RWPE2 (cell line): ENCODE measurements at places on chromosomes 5 and 9.

DNA sequence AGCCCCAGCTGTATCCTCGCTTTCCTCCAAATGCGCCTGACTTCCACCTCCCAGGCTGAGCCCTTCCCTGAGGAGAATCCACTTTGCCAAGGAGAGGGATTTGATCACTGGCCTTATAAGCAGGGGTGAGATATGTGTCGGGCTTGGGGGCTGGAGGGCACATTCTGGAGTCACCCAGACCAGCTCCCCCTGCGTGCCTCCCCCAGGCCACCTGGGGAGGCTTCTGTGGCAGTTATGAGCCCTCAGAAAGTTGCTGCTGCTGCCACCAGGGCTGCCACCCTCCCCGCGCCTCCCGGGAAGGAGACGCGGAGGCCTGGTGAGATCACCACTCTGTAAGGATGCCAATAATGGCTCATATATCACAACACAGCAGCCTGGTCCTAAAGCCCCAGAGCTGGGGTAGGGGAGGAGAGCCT, 211.5 kb downstream of the PAPPA start:
- no peak for DNase-seq

DNA sequence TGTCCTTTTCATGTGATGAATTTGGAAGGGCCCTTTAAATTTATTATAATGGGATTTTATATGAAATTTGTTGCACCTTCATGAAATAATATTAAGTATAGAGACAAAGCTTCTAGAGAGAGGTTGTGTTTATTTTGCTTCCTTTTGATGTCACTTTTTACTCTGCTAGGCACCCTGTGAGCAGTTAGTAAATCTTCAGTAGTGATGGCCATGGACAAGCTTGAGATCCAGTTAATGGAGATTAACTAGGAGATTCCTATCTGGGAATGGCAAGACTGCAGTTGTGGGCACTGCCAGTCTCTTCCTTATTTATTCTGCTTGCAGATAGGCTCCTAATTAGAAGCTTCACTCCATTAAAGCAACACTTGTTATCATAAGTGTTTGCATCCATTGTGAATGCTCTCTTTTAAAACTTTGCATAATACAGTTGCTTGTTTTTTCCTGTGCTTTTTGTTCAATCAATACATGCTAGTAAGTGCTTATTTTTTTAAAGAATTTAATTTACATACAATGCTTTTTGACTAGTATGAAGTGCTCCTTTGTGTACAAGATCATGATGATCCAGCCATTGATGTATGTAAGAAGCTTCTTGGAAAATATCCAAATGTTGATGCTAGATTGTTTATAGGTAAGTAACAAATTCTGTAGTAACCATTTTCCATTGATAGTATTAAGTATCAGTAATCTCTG, 25.9 kb downstream of the UGCG start:
- no peak for DNase-seq

DNA sequence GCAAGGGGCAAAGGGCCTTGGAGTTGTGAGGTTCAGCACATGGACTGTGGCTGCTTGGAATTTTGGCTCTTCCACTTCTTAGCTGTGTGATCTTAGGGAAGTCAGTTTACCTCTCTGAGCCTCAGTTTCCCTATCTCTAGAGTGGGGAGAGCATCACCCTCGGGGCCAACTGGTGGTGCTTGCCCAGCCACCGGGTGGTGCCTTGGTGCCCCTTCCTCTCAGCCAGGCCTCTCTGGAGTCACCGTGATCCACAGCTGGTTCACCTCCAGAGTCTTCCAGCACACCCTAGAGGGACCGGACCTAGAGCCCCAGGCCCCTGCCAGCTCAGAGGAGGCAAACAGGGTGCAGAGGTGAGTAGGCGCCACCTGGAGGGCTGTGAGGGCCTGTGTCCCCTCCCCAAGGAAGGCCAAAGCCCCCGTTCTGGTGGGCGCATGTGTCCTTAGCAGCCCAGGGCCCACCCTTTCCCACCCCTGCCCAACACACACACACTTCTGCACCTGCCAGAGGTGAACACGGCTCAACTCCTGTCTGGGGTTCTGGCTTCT, 7.7 kb downstream of the ADGRD2 start:
- no peak for DNase-seq

GRCh38 chr9:75242426-75242825, 154.1 kb downstream of the OSTF1 start:
- no peak for DNase-seq

- no peak for DNase-seq
Observed at GRCh38 chr5:144304688-144305087, 134.0 kb downstream of the KCTD16 start.

GRCh38 chr5:170365831-170366230, 23.3 kb downstream of the KCNMB1 start:
- no peak for DNase-seq

DNA sequence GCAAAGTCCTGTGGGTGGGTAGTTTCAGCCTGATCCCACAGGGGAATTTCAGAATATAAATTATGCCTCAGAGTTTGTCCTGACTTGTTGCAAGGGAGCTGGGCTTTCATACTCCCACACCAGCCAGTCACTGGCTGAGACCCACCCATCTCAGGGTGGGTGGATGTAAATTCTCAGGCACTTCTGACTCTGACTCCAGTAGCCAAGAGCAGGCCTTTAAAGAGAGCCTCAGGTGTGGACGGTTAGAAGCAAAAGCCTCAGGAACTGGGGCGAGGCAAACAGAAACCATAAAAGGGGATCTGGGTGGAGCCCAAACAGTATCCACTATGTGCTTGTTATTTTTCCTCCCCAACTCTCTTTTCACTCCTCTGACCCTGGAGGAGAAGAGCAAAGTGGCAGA, 28.6 kb upstream of the FBXW11 start:
- no peak for DNase-seq

- no peak for DNase-seq
Observed at GRCh38 chr5:16931334-16932110, 4.6 kb downstream of the MYO10 start.

DNA sequence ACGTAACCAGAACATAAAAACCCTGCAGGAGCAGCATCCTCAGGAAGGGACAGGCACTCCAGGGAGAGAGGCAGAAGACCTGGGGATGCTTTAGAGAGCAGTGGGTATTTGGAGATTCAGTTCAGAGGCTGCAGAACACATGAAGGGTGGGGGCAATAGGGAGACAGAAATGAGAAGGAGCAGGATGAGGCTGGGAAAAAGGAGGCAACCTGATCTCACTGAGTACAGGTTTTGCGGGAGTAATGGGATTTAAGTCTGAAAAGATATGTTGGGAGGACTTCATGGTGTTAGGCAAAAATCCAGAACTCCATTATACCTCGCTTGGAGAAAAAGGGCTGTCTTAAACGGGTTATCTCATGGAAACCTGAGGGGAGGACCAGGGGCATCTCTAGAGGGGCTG, 41.3 kb upstream of the GARNL3 start:
- no peak for DNase-seq

- DNase-seq, result no peak
Observed at GRCh38 chr5:172385707-172386106, 68.6 kb downstream of the SH3PXD2B start.

DNA sequence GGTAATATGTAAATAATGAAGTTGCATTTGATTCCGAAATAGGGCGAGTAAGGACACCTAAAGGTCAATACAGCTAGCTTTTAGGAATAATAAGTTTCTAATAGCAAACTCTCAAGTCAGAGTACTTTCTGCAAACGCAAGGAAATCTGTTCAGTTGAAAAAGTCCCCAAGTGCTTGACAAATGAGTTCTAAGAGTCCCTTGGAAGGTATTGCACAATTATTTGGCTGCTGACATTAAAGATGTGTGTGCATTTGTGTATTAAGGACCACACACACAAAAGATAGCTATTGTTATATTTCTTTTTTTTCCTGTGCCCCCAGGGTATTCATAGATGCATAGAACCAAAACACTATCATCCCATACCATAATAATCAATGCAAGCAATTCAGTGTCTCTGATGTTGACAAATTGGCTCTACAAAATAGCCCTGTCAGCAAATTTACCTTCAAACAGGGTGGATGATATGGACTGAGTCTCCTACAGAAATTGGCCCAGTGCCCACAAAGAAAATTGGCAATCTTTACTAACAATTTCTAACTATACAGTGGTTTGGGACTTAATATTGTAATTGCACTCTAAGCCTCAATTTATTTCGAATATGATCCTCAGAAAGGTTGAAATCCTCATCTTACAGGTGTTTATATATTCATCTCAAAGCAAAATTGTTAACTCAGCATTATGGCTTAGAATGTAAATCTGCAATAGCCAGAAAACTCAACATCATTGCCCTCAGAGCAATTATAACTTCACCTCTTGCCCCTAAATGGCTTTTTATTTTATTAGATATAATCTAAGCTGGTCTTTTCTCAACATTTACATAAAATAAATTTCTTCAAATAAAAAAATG, 827.2 kb downstream of the MAT2B start:
- DNase-seq, result no peak

DNA sequence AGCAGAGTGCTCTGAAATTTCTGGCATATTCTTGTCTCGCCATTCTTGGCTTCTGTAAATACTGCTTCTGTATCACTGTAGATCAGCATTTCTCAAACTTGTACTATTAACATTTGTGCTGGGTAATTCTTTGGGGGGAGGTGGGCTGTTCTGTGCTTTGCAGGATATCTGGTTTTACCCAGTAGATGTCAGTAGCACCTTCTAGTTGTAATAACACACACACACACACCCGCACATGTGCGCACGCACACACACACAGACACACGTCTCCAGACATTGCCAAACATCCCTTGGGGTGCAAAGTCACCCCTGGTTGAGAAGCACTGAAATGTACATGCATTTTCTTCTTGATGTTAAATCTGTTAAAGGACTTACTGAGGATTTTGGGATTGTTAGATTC, 304.1 kb downstream of the MAT2B start:
- DNase-seq, result no peak

- no peak for DNase-seq
Observed at GRCh38 chr5:158875272-158875679, 224.4 kb downstream of the EBF1 start.

DNA sequence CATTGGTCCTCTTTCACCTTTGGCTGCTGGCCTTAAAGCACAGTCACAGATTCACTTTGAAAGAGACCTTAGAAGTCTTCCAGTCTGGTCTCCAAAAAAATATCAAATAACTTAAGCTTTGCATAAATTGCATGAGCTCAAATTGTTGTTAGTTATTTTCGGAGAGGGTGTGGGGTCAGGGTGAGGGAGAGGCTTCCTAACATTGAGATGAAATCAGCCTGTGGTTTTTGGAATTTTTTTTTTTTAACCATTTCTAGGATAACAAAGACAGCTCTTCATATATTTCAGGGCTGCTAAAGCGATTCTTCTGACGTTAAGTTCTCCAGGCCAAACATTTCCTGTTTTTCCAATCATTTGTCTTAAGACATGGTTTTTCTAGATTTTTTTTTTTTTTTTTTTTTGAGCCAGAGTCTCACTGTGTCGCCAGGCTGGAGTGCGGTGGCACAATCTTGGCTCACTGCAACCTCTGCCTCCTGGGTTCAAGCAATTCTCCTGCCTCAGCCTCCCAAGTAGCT, 4.5 kb downstream of the OCLN start:
- DNase-seq, result no peak

DNA sequence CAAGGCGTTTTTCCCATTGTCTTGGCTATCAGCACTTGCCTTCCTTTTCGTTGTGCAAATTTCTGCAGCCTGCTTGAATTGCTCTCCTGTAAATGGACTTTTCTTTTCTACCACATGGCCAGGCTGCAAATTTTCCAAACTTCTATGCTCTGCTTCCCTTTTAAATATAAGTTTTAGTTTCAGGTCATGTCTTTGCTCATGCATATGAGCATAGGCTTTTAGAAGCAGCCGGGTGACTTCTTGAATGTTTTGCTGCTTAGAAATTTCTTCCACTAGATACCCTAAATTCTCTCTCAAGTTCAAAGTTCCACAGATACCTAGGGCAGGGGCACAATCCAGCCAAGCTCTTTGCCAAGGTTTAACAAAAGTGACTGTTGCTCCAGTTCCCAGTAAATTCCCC, 22.4 kb upstream of the PTPDC1 start:
- DNase-seq, result no peak

DNA sequence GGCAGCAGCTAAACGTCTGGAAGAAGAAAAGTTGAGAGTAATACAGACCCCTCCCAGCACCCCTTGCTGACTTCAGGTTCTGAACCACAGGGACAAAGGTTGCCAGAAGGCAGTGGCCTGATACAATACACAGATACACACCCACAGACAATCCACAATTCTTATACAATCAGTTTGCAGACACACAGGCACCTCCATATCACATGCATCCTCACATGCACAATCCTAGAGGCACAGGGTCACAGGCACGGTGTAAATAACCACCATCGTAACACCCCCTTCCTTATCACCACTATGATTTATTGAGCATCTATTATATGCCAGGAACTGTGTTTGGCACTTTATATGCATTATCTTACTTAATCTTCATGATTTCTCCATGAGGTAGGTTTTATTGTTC, 8.2 kb downstream of the CNTFR start:
- no peak for DNase-seq

DNA sequence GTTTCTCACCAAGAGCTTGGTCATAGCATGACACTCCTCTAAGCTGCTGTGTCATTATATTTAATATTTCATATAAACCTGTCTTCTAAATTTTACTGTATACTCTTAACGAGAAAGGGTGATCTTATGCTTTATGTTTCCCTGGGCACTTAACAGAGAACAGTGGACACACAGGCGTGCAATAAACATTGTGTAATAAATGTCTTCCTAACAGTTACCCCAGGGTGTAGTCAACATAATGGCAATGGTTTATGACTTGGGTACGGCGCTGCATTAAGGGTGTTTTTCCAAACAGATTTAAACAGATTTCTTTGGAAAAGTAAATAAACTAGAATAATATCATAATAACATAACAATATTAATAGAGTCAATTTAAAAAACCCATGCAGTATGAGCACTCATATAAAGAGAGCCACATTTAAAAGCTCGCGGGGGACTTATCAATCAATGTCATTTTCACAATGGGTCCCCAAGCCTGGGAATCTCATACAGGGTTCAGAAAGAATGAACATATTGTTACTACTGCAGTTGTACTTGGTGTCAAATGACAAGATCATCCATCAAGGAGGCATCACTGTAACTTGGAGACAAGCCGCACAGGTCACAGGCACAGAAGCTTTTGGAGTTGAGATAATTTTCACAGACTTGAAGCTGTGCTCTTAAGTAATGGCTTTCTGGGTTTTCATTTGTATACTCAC, 376.4 kb downstream of the CTNND2 start:
- DNase-seq, result no peak

DNA sequence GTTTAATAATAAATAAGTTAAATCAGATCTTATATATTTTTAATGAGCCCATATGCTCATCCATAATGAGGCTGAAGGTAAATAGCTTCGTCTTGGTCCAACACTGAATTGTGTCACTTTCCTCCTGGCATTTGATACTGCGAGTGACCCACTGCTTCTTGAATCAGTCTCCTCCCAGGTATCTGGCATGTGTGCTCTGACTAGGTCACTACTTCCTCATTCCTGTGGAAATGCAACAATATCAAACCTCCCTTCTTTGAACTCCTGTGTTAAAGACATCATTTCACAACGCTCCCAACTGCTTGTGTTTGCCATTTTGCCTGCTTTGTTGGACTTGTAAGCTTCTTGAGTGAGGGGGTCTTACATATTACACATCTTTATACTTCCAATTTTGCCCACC, 157.7 kb downstream of the SLC24A2 start:
- no peak for DNase-seq
